B cell (primary cell): ENCODE measurements at places on chromosomes 4 and X. TPM values are rescaled to one million over a fixed set of nuclear protein-coding genes. Genes with fewer than 3 reads are reported as not detected.
A peak's percentile ranks its signal among the peaks of the same experiment; 100 is the strongest.

GRCh38 chr4:37623940-37624339 is 62.2 kb downstream of the RELL1 start:
- no peak for DNase-seq

GRCh38 chr4:100056701-100057100 is 106.6 kb upstream of the H2AZ1 start:
- no peak for DNase-seq

DNA sequence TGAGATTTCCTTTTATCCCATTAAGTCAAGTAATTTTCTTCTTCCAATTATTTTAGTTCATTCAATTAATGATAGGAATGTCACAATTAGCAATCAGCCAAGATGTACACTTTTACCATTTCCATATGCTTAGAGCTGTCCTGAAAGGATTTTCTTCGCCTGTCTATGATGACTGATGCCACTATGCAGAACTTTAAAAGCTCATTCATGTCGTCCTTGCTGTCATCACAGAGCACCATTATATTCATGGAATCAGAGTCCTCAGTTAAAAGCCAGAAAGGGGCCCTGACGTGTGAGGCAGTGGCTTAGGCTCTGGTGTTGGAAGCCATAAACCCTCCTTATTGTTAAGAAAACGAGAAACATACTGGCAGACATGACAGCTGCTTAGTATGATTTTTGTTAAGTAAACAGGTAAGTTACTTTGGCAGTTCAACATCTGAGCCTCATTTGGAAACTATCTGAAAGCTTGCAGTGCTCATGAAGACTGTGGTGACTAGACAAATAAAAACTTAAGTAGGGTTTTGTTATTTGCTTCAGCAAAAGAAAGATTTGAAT is 73.1 kb downstream of the HHIP start:
- no peak for DNase-seq

GRCh38 chrX:136534131-136534530 is 2.1 kb downstream of the VGLL1 start:
- DNase-seq: no peak

- peak; percentile 52 for DNase-seq
These were observed 19.4 kb downstream of the MTM1 start for GRCh38 chrX:150587585-150588503.

DNA sequence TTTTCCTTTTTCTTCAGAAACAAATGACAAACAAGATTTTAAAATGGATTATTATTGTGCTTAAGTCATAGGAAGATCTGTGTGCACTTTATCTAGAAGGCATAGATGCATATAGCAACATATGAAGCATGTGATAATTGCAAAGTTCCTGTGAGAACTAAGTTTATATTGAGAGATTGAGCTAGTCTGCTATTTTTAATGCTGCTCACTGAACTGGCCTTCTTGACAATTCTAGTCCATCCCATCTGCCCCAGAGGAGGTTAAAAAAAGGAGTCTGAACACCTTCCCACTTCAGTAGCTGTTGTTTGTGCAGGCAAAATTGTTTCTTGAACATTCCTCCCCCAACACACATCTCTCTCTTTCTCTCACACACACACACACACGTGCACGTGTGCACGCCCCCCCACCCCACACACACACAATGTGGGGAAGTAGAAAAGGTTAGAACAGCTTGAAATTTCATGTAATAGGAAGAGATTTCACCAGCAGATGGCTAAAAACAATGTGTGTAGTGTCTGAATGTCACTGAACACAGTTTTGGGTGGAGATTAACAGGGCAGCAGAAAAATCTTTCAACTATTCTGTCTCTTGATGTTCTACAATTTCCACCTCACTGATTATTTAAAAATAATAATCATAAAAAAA is 108.0 kb downstream of the GPM6A start:
- no peak for DNase-seq

DNA sequence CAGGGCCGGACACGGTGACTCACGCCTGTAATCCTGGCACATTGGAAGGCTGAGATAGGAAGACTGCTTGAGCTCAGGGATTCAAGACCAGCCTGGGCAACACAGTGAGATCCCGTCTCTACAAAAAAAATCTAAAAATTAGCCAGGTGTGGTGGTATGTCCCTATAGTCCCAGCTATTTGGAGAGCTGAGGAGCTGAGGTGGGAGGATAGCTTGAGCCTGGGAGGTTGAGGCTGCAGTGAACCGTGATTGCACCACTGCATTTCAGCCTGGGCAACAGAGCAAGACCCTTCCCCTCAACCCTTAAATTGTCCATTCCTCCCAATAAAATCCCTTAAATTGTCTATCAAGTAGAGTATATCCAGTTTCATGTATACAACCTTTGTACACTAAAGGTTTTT is 17.0 kb downstream of the OTUD6A start:
- DNase-seq: no peak

GRCh38 chr4:170025523-170026252 is 507 bp downstream of the MFAP3L start:
- no peak for DNase-seq

DNA sequence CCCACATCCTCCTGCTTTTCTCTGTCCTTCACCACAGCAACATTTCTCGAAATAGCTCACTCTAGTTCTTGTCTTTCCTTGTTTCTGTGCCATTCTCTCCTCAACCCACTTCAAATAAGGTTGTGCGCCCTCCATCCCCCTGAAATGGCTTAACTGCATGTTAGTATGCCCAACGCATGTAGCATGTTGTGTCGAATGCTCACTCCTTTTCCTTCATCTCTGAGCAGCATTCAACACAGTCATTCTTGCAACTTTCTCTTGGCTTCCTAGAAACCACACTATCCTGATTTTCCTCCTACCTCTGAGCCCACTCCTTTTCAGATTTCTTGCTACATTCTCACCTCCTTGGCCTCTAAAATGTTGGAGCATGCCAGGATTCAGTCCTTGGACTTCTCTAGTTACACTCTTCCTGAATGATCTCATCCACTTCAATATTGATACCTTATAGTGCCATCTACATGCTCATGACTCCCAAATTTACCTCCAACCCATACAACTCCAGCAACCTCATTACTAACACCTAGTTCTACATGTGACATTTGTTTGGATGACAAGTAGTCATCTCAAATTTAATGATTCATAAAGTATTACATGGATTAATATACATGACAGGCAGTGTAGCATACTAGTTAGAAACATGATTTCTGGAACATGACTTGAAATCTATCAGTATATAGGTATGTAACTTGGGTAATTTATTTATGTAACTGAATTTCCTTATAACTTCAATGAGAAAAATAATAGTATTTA is 22.3 kb downstream of the RBMX start:
- no peak for DNase-seq

DNA sequence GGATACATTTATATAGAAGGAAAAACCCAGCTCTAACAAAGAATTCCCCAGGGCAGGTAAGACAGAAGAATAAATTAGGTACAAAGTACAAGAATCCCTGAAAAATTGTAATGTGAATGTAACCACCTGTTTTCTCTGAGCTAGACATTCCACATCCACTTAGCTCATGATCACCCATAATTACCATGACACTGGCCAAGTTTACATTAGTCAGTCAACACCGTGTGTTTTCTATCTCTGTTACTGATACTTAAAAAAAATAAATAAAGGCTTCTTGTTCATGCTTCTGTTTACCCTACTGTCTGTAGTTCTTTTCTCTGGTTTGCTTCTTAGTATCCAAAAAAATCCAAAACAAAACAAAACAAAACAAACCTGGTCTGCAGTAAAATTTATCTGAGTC is 66.0 kb downstream of the CBLL2 start:
- DNase-seq: no peak

GRCh38 chr4:168474660-168475320 is 5.5 kb downstream of the DDX60L start:
- no peak for DNase-seq

DNA sequence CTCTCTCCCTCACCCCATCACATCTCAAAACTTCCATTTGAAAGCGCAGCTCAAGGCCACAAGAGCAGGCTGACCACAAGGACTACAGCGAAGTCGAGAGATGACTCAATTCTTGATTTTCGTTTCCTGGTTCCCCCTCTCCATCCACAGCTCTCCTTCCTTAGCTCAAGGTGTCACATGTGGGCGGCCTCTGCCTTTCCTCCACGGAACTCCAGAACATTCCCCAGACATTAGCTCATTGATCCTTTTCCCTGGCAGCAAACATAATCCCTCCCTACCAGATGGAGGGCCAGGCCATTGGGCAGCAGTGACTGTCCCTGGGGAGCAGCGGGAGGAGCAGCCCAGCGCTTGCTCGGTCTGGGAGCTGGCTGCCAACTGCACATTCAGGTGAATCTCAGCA is 56.3 kb downstream of the CCDC149 start:
- no peak for DNase-seq

DNA sequence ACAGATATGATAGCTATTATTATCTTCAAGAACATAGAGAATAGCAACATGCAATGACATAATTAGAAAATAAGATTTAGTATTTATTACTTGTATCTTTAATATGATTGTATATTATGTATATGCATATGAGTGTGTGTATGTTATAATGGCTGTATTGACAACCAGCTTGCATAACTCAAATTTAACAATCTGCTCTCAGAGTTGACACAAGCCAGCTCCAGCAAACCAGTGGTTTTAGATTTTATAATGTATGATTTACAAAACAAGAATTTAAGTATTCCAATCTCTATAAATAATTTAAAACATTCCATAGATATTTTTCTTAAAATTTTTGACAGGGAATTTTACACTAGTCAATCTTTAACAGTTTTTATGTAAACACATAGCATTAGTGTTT is 935.9 kb upstream of the EPHA5 start:
- DNase-seq: no peak

Gene LINC00632
- not detected in 2 replicates for total RNA-seq

Gene ZDHHC9
- total RNA-seq: 4.5 and 6.1 TPM in 2 replicates

Gene HTN1
- not detected in 2 replicates for total RNA-seq

Gene NAA10
- 78.3 and 87.3 TPM in 2 replicates for total RNA-seq

Gene TEX13B
- not detected in 2 replicates for total RNA-seq

Gene FRG1
- 41.9 and 48.0 TPM in 2 replicates for total RNA-seq

Gene DCHS2
- 0.02 and 0.27 TPM in 2 replicates for total RNA-seq
